ENCODE measurements at places on chromosomes 13 and 19. TPM values are rescaled to one million over a fixed set of nuclear protein-coding genes. Genes with fewer than 3 reads are reported as not detected.

Gene ZNF112
- 4.4 TPM for total RNA-seq

Gene TIMM29
- total RNA-seq = 27.0 TPM

Gene GIPR
- total RNA-seq = not detected

Gene ETV2
- total RNA-seq = 1.2 TPM

Gene SHD
- not detected for total RNA-seq

Gene SPRED3
- total RNA-seq = 2.1 TPM
